Mesenchymal stem cell (in vitro differentiated cells and primary cell): ENCODE measurements at places on chromosomes 16 and 17.
A peak's percentile ranks its signal among the peaks of the same experiment; 100 is the strongest.

DNA sequence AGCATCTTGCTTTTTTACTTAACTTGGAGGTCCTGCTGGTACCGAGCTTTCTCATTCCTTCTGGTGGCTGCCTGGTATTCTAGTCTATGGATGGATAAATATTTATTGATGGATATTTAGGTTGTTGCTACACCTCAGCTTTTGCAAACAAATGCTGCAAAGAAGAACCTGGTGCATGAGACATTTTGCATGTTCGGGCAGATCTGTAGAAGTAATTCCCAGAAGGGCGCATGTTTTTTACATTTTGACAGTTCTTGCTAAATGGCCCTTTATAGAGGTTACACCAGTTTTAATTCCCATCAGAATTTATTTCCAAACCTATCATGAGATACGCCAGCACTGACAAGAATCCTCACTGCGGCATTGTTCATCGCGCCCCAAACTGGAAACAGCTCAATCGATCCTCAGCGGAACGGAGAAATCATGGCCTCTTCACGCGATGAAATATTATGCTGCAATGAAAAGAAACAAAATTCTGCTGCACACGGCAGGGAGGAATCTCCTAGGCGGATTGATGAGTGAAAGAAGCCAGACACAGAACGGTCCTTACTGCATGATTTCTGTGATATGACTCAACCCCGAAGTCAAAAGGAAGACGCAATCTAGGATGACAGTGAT, 68.0 kb upstream of the CREBBP start:
- H3K27me3 ChIP-seq: no peaks in the 10 kb centered on the region
- H3K36me3 ChIP-seq: no peaks in the 10 kb centered on the region
- H3K4me1 ChIP-seq: peaks cover 13% of the 10 kb centered on the region
- H3K4me3 ChIP-seq: peak overlapping the region; percentile 74
- no peak overlapping the region for H3K27ac ChIP-seq
- no peak for DNase-seq

DNA sequence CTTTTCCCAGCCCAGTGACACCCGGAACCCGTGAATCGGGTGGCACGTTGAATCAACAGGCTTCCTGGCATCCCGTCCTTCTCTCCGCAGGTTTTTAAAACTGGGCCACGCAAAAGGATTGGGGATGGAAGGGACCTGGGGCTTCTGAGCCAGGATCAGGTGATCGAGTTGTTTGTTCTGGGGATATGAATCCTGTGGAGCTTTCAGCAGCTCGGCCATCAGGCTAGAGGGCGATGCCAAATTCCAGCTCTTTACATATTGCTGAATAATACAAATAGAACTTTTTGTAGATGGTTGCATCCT, 473 bp downstream of the SUPT6H start:
- peaks cover 7% of the 10 kb centered on the region for H3K4me1 ChIP-seq
- H3K4me3 ChIP-seq: peak overlapping the region; percentile 95
- H3K36me3 ChIP-seq: peaks cover 32% of the 10 kb centered on the region
- DNase-seq: no peak

DNA sequence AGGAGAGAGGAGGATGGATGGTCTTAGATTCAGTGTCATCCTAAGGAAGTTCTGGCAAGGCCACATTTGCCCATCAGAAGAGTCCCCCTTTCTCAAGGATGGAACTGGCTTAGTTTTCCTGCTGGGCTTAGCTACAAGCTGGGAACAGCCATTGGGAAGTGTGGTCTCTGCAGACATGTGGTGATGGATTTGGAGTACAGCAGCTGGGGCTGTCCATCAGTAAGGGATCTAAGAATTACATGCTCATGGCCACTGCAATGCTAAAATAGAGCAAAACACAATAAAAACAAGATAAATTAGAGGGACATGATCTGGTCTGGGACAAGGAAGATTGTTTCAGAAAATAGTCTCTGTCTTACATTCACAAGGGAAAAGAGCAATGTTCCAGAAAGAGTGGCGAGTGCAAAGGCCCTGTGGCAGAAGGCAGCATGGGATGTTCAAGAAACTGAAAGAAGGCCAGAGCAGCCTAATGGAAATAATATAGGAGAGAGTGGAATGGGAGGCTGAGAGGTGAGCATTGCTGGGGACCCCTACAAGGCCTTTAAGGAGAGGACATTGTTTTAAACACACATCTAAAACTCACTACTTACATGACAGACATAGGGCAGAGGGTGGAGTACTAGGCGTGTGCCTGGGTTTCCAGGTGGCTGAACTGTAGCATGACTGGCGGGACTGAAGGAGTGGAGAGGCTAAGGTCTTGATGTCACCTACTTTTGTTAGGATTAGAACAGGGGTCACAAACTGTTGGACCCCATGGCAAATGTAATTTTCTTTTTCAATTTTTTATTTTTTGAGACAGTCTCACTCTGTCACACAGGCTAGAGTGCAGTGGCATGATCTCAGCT, 17.0 kb upstream of the TOX3 start:
- H3K27ac ChIP-seq: peak overlapping the region; percentile 81
- H3K36me3 ChIP-seq: no peaks in the 10 kb centered on the region
- no peaks in the 10 kb centered on the region for H3K27me3 ChIP-seq

DNA sequence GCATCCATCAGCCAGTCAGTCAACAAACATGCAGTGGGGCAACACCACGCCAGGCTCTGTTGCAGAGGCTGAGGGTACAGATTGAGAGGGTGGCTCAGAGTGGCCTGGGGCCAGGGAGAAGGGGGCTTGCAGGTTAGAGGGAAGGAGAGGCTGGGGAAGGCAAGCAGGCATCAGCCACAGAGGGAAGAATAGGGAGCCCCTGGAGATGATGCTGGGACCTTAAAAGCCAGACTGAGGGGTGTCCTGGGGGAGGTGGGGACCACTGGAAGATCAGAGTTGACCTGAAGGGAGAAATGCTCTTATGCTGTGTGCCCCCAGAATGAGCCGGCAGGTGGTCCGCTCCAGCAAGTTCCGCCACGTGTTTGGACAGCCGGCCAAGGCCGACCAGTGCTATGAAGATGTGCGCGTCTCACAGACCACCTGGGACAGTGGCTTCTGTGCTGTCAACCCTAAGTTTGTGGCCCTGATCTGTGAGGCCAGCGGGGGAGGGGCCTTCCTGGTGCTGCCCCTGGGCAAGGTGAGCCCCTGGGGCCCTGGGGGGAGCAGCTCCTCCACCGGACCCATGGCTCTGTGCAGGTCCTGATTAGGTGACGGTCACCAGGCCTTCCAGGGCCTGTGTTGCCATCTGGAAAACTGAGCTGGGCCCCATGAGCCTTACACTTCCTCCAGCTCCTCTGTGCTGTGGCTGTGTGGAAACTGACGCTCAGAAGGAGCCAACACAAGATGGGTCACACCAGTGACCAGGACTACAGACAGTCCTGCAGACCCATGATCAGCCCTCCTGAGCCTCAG, 1.7 kb downstream of the CORO1A start:
- no peak for DNase-seq
- H3K36me3 ChIP-seq: peaks cover 22% of the 10 kb centered on the region
- peaks cover 9% of the 10 kb centered on the region for H3K27me3 ChIP-seq
- H3K4me1 ChIP-seq: peaks cover 28% of the 10 kb centered on the region

DNA sequence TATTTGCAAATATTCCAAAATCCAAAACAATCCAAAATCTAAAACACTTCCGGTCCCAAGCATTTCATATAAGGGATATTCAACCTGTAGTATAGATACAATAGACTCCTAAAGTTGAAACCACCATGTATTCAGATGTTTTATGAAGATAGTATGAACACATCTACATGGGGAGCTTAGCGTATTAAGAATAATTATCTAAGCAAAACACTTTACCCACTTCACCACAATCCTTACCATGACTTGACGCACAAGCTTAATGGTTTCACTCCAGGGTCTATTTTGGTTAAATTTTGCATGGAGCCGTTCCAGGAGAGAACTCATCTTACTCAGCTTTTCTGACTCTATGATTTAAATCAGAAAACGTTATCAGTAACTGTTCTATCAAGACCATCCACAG, 3.5 kb downstream of the MED1 start:
- H3K27me3 ChIP-seq: no peaks in the 10 kb centered on the region
- no peak overlapping the region for H3K27ac ChIP-seq
- peaks cover 30% of the 10 kb centered on the region for H3K36me3 ChIP-seq
- no peak for DNase-seq
- H3K4me3 ChIP-seq: no peak overlapping the region

DNA sequence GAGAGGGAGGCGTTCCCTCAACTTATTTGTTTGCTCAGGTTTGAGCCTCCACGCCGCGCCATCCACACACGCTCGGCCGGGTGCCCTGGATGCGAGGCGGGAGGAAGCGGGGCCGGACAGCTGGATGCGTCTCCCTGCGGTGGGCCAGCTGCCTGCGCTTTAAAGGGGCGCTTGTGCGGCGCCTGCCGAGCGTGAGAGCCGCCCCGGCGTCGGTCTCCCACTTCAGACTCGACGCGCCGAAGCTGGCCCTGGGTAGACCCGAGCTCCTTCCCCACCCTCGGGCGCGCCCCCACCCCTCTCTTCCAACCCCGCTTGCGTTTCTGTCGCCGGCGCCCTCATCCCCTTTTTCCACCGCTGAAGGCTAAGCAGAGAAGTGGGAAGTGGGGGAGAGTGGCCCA, 527 bp upstream of the CHAD start:
- H3K36me3 ChIP-seq: peaks cover 3% of the 10 kb centered on the region
- H3K27me3 ChIP-seq: peaks cover 44% of the 10 kb centered on the region
- H3K4me1 ChIP-seq: peaks cover 17% of the 10 kb centered on the region
- no peak overlapping the region for H3K4me3 ChIP-seq
- peak; percentile 18 for DNase-seq
- no peak overlapping the region for H3K27ac ChIP-seq

- peaks cover 18% of the 10 kb centered on the region for H3K27me3 ChIP-seq
- H3K4me1 ChIP-seq: no peaks in the 10 kb centered on the region
- no peak overlapping the region for H3K4me3 ChIP-seq
- DNase-seq: peak; percentile 19
- H3K36me3 ChIP-seq: no peaks in the 10 kb centered on the region
Measured at GRCh38 chr16:22641131-22641628, 130.5 kb downstream of the NPIPB5 start.

- no peaks in the 10 kb centered on the region for H3K36me3 ChIP-seq
- no peak for DNase-seq
- no peak overlapping the region for H3K27ac ChIP-seq
- H3K27me3 ChIP-seq: no peaks in the 10 kb centered on the region
Measured at GRCh38 chr17:77585142-77585860, 373.2 kb upstream of the TNRC6C start.

GRCh38 chr16:20323591-20324117, 3.7 kb downstream of the GP2 start:
- H3K27me3 ChIP-seq: no peaks in the 10 kb centered on the region
- no peaks in the 10 kb centered on the region for H3K36me3 ChIP-seq
- no peaks in the 10 kb centered on the region for H3K4me1 ChIP-seq
- no peak overlapping the region for H3K27ac ChIP-seq

GRCh38 chr16:66888647-66889615, 8.6 kb downstream of the PDP2 start:
- no peaks in the 10 kb centered on the region for H3K27me3 ChIP-seq
- H3K4me1 ChIP-seq: peaks cover 8% of the 10 kb centered on the region
- no peak overlapping the region for H3K4me3 ChIP-seq
- H3K36me3 ChIP-seq: peaks cover 41% of the 10 kb centered on the region
- DNase-seq: peak; percentile 18

- H3K27ac ChIP-seq: no peak overlapping the region
- peaks cover 11% of the 10 kb centered on the region for H3K27me3 ChIP-seq
- H3K4me3 ChIP-seq: no peak overlapping the region
Measured at GRCh38 chr16:73092236-73092781, 44.4 kb upstream of the ZFHX3 start.

DNA sequence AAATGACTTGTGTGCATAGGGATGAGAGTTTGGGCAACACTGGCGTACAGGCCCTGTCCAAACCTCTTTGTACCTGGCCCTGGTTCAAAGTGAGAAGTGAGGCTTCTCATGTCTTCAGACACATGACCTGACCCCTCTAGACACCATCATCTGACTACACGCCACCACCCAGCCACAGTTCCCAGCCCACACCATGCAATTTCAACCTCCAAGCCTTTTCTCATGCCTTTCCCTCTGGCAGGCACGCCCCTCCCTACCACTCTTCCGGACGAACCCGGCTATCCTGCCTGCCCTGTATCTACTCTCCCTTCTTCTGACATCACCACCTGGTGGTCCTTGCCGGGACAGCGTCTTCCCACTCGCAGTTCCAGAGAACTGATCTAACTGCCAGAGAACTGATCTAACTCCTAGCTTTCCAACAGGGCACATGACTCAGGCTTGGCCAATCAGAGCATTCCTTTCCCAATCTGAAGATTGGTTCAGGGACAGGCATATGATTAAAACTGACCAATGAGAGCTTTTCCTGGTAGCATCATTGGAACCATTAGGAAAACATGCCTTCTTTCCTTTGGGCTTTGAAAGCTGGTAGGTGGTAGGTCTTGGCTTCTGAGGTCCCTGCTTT, 27.1 kb upstream of the IL21R start:
- peak; percentile 91 for DNase-seq
- H3K27me3 ChIP-seq: peaks cover 12% of the 10 kb centered on the region
- H3K27ac ChIP-seq: no peak overlapping the region
- no peaks in the 10 kb centered on the region for H3K36me3 ChIP-seq
- no peak overlapping the region for H3K4me3 ChIP-seq
- H3K4me1 ChIP-seq: peaks cover 5% of the 10 kb centered on the region

DNA sequence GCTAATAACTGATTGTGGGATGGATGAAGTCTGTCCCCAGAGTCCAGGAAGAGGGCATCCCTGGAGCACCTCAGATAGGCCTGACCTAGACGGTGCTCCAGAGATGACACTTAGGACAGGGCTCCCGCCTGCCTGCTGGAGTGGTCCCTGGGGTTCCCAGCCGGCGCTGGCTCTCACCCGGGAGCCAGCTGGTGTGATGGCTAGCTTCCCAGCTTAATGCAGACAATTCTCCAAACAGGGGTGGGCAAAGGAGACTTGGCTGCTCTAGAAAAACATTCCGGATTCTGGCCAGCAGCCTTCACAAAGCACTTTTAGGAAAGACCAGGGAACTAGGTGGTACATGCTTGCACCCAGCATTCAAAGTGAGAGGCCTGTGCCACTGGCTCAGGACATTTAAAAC, 18.6 kb downstream of the ACE start:
- H3K4me1 ChIP-seq: peaks cover 36% of the 10 kb centered on the region
- no peaks in the 10 kb centered on the region for H3K36me3 ChIP-seq
- no peak overlapping the region for H3K4me3 ChIP-seq

DNA sequence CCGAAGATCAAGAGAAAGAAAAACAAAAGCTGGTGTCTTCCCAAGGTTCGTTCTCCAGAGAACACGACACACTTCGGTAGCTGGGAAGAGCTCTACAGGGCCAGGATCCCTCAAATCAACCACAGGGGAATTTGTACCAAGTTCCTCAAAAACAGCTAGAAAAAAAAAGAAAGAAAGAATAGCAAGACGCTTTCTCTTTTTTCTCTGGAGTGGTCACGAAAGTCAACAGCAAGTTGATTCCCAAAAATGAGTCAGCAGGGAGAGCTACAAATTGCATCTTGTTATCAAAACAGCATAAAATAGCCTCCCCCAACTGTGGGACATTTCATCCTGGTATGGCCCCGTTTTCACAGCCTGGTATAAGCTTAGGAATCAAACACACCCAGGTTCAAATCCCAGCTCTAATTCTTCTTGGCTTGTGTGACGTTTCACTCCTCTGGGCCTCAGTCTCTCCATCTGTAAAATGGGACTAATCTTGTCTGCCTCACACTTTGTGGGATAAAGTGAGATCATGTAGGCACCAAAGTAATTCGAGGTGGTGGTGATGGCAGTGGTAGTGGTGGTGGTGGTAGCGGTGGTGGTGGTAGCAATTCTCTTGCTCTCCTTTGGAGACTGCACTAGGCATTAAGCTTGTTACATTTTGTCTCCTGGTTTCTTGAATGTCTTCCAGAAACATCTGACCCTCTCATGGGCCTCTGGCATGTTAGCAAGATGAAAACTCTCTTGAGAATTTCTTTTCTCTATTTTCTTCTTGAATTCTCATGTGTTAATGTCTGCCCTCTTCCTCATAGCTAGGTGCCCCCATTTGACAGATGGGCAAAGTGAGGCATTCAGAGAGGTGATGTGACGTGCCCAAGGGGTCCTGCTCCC, 988 bp upstream of the IL21R start:
- no peak overlapping the region for H3K4me3 ChIP-seq
- no peak for DNase-seq
- H3K4me1 ChIP-seq: peaks cover 8% of the 10 kb centered on the region
- peaks cover 25% of the 10 kb centered on the region for H3K27me3 ChIP-seq
